ENCODE measurements at places on chromosomes 16 and 17.

DNA sequence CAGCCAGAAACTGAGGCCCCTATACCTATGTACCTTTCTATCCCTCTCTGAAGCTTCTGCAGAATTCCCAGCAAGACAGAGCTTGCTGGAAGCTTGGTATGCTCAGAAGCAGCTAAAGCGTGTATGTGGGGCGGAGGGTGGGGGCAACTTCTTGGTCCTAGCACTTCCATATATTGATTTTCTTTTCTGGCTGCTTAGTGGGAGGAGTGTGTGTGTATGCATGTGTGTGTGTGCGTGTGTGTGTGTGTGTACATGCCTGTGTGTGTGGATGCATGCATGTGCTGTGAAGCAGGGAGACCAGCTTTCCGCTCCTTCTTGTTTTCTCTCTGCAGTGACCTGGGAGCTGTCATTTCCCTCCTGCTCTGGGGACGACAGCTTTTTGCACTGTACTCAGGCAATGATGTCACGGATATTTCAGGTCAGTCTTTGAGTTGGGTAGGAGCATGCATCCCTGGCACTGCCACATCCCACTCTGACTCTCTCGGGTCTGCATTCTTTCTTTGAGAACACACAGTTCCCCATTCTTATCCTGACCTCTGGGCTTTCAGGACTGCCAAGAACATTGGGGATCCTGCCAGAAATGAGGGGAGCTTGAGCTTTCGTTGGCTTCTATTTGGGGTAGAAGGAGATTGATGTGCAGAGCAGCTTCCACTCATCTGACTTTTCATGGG is 10.7 kb downstream of the HPR start:
- no peak for DNase-seq

- no peak for DNase-seq
Observed at GRCh38 chr17:57976594-57976993, 11.5 kb downstream of the VEZF1 start.

DNA sequence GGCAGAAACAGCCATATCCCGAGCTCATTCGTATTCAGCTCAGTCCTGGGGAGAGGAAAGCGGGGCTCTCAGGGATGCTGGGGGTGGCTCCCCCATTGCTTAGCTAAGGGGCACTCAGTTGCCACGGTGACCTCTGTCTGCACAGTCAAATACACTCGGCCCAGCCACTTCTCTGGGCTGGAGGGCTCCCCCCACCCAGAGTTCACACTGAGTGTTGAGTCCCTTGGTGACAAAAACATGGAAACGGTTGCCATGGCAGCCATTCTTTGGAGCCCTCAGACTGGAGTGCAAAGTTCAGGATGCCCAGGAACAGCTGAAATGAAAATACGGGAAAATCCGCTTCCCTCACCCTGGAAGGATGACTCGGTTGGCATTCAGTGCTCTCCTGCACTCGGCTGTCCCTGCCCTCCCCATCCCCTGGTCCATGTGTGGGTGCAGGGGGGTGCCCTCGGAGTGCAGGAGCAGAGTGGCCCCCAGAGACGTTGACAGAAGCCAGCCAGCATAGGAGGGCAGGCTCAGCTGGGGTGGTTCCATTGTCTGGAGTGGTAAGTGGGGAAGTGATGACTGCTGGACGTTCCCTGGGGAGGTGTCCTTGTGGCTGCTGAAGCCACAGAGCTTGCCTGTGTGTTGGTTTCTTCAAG is 216.5 kb downstream of the NTN1 start:
- DNase-seq, result no peak

DNA sequence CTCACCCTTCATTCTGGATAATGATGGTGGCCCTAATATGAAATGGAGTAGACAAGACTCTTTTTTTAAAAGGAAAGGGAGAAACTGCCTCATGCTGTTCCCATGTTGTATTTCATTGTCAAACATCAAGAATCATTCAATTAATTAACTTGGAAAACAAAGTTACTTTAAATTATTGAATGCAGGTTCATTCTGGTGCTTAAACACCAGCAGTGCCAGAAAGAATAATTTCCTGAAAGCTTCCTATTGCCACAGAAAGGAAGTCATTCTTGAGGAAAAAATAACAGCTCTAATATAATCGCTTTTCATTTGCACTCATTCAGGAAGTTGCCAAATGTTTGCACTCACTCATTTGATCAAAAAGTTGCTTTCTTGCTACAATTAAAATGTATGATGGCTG is 497.1 kb upstream of the CDH11 start:
- DNase-seq, result no peak

GRCh38 chr17:43644081-43644480 is 17.6 kb downstream of the MEOX1 start:
- no peak for DNase-seq

All from kidney capillary endothelial cell (primary cell).